Kidney tubule cell (primary cell): ENCODE measurements at places on chromosomes 2 and 18.

GRCh38 chr2:46383784-46384456, 86.7 kb downstream of the EPAS1 start:
- DNase-seq = no peak

DNA sequence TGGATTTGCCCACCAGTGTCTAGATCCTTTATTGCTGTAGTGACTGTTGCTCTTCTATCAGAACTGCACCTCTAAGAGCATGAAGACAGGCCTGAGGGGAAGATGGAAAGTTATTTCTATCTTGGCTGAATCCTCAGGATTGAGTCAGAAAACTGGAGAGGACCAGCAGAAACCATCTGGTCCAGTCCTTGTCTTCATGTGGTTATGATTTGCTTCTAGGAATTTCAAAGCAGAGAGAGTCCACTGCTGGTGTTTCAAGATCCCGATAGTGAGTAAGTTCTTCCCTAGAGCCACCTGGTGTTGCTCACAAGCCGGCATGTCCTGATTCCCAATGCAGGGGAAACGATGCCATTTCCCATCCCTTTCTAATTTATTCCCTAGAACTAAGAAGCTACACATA, 84.2 kb downstream of the NCKAP5 start:
- DNase-seq = no peak

DNA sequence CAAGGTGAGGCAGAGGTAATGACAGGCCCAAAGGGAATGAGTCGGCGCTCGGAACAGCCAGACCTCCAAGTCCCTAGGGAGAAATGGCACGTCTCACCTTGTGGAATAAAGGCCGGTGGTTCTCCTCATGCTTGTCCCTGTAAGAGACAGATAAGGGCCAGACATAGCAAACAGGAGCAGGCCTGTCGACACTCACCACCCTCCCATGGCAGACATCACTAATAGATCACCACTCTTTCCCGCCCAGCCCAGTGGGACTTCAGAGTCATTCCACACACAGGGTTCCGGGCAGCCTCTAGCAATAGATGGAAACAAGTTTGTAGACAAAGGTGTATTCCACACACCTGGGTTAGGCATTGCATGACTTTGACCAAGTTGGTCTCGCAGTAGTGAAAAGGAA, 6.3 kb downstream of the DNPEP start:
- no peak for DNase-seq

DNA sequence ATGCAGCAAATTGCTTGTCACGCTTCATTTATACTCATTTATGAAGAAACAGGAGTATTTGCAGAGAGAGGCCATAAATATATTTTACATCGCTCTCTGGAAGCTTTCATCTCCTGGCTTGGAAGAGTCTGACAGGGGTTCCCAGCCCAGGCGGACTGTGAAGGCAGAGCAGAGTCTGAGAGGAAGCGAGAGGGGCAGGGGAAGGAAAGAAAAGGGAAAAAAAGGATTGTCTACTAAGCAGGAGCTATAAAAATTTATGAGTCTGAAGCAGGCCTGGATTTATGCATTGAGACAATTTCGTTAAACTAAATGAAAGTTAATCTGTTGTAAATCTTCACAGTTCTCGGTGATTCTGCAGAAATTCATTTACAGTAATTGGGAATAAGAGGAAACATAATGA, 143.9 kb upstream of the GYPC start:
- no peak for DNase-seq

- DNase-seq = peak; percentile 88
These were observed 238.2 kb upstream of the RBBP8 start for GRCh38 chr18:22694954-22695353.

DNA sequence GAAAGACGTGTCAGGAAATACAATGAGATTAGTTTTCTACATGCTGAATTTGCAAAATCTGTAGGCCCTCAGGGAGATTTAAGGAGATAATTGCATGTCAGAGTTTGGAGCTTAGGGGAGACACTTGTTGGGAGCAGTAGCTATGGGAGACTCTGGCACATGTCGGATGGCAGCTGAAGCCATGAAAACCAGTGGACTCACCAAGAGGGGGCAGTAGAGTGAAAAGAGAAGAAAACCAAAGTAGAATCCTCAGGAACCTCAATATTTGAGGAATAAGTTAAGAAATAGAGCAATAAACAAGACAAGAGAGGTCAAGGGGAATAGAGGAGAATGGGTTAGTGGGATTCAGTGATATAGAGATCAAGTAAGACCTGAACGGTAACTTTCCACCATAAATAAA, 24.8 kb downstream of the RUFY4 start:
- no peak for DNase-seq

- DNase-seq = no peak
These were observed 24.8 kb downstream of the CNRIP1 start for GRCh38 chr2:68294913-68295312.

DNA sequence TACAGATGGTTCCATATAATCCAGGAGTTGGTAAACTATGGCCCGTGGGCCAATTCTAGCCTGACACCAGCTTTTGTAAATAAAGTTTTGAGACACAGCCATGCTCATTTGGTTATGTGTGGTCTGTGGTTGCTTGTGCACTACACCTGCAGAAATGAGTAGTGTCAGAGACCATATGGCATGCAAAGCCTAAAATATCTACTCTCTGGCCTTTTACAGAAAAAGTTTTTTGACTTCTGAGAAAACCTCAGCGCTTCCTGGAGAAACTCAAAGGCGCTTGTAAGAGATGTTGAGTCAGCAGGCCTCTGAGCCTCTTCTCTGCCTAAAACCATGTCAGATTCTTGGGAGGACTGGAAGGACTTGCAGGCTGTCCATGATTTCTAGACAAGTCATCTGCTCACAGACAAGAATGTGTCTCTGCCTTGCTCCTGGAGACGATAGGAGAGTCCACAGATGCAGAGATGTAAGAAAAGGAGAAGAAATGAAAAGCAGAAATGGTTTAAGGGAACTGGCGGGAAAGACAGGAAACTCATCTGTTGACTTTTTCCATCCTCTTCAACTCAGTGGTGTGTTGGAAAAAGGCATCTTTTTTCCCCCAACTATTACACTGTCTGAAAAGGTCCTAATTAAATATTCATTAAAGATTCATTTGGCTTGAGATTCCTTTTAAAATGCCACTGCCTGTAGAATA, 5.2 kb downstream of the TTC39C start:
- no peak for DNase-seq

GRCh38 chr18:23833714-23834113, 144.5 kb downstream of the LAMA3 start:
- DNase-seq = no peak

- no peak for DNase-seq
These were observed 100.6 kb downstream of the HDAC4 start for GRCh38 chr2:239300242-239300641.

GRCh38 chr2:174748948-174749347, 15.3 kb downstream of the CHRNA1 start:
- DNase-seq = peak; percentile 81

- DNase-seq = no peak
These were observed 149.2 kb upstream of the NCKAP5 start for GRCh38 chr2:133717497-133717896.

DNA sequence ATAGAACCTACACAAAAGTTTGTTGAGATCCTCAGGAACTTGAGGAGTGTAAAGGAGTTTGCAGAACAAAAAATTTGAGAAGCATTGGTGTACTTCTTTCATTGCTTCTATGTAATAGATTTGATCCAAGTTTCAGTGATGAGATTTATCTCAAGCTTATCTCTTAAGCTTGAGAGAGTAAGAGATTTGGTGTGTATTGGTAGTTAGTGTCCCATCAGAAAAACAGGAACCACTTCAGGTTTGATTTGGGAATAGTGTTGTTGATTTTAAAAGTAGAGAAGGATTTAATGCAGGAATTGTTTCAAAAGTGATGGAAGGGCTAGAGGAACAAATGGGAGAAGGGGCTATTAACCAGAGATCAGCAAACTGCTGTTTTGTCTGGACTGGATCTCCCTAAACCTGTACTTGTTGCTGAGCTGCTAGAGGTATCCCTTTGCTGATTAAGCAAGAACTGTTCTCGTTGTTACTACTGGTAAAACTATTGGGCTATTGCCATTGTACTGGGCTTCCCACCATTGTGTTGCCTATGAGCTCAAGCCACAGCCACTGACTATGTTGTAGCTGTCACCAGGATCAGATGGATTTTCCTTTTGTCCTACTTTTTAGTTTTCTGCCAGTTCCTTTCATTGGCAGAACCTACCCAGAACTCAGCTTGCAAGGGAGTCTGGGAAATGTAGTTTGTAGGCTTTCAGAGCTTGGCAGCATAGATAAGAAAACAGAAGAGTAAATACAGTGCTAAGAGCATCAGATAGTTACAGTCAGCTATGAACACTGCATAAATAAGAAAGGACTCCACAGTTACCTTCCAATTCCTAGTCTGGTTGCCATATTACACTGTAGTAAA, 39.3 kb downstream of the RAB10 start:
- DNase-seq = no peak

DNA sequence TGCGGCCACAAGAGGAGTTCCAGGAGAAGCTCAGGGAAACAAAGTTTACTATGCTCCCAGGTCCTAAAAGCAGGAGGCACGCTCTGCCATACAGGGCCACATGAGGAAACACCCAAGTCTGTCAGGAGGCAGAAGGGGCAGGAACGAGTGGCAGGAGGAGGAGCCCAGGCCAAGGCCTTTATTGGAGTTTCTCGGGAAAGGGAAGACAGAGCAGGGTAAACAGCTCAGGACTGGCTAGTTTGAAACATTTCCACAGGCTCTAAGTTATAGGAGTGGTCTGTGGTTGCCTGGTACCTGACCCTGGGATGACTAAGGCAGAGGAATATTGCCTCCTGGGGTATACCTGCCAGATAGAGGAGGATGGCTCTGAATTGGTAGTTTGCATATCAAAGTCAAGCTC, 3.7 kb upstream of the ZNF638 start:
- DNase-seq = no peak

DNA sequence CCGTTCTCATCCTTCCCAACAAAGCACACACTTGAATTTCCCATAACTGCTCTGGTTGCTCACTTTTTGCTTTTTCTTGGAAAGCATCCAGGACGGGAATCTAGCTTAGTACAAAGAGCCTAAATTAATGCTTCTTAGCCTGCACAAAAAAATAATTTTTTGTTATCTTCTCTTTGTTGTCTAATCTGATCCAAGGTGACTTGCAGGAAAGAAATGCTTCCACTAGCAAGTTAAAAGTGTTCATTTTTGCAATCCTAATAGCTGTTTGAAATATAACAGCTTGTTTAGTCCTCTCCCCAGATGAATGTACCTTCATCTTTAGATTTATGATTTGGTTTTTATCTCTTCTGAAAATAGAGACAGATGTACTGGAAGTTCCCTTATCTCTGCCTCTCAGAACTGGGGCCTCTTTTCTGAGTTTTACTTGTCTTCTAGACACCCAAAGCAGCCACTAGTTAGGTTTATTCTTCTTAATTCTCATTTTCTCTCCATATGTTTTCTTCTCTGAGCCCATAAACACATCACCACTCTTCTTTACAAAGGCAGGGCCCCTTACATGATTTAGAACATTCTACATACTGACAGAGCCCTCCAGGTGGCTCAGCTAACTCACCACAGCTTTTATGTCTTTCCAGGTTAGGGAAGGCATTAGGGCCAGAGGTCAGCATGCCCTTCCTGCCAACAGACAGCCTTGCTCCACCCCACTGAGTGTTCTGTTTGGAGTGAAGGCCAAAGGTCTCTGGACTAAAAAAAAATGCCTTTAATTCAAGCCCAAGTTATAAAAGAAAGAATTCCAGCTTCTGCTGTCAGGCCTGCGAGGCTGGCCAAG, 74.7 kb upstream of the MAP4K3 start:
- DNase-seq = no peak

- no peak for DNase-seq
These were observed 26.0 kb upstream of the AMMECR1L start for GRCh38 chr2:127911737-127912136.

DNA sequence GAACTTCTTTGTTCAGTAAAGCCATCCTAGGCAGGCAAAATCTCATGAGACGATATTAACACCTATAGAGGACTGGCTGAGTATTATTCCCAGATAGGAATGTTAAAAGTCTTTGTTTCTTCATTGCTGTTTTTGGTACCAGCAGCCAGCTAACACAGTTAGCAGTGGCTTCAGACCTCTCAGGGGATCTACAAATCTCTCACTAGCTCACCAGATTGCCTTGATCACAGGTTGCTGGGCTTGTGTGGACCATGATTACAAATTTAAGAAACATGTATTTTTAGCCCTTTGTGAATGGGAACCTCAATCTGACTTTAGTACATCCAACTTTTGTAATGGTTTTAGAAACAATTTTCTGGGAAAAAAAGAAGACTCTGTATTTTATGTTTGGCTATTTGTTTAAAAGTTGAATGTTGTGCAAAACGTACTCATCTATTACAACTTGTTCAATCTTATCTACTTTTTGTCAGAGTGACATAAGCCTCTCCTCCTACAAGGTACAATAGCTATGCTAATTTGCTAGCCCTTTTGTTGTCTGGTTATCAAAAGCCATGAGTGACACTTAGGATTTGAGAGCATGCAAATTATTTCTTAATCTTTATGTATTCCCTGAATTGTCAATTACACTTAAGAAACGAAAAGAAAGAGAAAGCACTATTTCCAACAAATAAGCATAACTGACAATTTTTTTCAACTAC, 693.1 kb downstream of the ERBB4 start:
- DNase-seq = no peak

GRCh38 chr2:123451542-123451941, 573.5 kb upstream of the CNTNAP5 start:
- DNase-seq = no peak

DNA sequence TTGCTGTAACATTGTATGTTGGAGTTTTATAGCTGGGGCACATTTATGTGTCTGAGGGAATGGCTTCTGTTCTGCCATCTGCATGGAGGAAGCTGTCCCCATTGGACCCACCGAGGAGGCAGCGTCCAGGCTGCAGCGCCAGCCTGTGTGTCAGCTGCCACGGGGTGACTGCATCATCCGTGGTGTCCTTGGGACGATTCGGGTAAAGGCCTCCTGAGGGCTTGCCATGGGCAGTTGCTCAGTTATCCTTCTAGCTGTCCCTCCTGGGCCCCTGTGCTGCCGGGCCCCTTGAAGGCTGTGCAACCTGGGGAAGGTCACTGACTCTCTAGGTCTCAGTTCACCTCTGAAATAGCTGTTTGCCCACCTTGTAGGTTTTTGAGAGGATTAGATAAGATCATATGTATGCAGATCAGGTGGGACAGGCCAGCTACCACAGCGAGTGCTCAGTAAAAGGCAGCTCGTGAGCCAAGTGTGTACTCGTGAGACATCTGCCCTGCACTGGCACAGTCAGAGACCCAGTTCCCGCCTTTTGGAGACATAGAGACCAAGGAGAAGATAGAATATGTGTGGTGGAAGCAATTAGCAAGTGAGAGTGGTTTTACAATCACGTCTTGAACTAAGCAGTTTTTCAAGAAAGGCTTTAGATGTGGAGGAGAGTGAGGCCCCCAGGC, 10.6 kb downstream of the LDLRAD4 start:
- no peak for DNase-seq

- no peak for DNase-seq
These were observed 529.2 kb upstream of the KLHL29 start for GRCh38 chr2:22855761-22856184.

GRCh38 chr2:119853777-119854399, 94.2 kb downstream of the PTPN4 start:
- no peak for DNase-seq

DNA sequence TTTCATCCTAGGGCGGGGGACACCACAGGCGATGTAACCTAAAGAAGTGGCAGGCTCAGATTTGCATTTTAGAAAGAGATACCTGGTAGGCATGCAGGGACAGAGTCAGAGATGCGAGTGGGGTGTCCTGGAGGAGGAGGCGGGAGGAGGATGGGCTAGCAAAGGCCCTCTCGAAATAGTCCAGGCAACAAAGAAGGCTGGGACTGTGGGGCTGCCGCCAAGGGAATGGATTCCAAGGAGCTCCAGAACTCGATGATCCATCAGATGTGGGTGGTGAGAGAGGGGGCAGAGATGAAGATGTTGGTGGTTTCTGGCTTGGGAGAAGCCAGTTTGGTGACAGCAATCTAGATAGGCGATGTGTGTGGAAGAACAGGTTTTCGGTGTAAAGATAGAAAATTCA, 12.5 kb upstream of the INPP5D start:
- DNase-seq = no peak
